ENCODE measurements at places on chromosomes 1 and 21. TPM values are rescaled to one million over a fixed set of nuclear protein-coding genes. Genes with fewer than 3 reads are reported as not detected.

SLAMF6 gene
- total RNA-seq = 10.7 TPM

DNA sequence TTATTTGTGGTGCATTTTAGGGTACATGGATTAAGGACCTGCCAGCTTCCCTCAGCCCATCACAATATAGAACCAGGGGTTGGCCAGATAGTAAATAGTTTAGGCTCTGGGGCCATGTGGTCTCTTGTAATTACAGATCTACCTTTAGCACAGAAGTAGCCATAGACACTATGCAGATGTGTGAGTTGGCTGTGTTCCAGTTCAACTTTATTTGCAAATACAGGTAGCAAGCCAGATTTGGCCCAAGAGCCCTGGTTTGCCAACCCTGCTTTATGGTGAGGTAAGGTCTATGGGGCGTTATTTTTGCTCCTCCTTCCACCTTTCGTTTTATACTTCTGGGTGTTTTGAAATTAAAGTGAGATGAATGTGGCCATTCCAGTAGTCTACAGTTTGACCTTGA lies 48.7 kb downstream of the MRPS6 start:
- no peak for DNase-seq

GRCh38 chr21:16004523-16004922 lies 274.7 kb downstream of the USP25 start:
- DNase-seq = no peak

DNA sequence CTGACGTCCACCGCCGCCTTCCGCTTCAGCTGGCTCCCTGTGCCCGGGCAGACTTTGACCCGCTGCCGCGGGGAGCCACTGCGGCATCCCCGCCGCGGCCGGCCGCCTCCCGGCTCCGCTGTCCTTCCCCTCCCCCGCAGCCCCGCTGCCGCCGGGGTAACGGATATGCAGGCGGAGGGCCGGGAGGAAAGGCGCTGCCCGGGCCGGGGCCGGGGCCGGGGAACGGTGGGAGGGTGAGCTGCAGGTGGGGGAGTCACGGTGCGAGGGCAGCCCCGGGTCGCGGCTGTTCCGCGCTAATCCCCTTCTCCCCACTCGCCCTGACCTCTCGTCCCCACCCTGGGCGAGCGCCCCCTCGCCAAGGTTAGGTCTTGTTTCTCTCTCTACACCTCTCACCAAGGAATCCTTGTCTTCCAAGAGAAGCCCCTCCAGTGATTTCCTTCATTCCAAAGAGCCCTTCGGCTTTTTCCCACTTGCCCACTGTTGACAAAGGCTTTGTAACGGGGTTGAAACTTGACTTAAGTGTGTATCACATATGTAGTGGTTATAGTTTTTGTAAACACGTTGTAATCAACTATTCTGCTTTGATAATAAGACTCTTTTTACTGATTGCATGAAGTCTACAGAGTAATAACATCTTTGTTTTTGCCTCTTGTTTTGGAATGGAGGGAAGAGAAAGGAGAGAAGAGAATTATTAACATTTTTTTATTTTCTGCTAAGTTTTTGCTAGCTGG lies 669 bp downstream of the XPR1 start:
- no peak for DNase-seq

DNA sequence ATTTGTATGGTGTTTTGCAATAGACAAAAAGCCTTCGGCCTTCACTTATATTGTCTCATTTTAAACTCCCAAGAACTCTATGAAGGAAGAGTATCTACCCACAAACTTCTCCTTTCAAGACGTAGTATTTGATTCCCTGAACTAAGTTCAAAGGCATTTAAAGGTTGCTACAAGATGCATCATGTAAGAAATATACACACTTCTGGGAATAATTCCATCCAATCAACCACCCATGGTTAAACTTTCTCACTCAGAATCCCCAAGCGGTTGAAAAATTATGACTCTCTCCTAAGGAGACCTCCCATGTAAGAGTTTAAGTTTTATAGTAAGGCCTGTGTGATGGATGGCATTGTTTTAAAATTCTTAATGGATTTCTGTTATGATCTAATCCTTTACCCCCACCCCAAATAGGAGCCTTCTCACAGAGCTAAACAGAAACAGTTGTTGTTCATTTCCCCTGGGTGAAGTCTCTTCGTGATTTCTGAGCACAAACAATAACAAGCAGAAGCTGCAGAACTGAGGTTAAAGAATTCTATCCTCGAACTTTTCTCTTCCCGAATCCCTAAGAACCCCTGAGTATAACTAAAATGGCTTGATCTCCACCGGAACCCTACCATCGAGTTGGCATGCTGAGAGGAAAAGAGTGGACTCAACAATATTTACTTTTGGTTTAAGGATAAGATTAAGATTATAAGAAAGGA lies 185.0 kb downstream of the TGFBR3 start:
- no peak for DNase-seq

ELF3 gene
- total RNA-seq = 696 TPM

ARHGAP30 gene
- total RNA-seq = 5.4 TPM

- no peak for DNase-seq
Observed at GRCh38 chr1:182869241-182869666, 30.1 kb downstream of the DHX9 start.

GRCh38 chr1:26996024-26996423 lies 2.5 kb downstream of the TRNP1 start:
- no peak for DNase-seq

GRCh38 chr1:228809621-228810394 lies 74.5 kb downstream of the RHOU start:
- peak; percentile 76 for DNase-seq

DNA sequence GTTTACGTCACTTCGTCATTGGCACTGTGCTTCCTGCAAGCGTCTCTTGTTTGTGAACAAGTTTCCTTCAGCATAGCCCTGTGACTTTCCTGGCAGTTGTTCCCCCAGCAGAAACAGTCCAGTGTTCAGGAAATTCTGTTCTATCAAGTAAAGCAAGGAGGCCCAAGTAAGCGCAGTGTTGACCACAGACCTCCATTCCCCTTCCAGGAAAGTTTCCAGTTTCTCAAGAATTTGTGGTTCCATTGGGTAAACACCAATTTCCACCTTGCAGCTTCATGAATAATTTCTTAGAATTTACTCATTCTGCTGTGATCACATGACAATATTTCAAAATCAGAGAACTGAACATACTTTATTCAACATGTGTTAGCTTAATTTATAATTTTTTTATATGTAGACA lies 88.5 kb upstream of the ETV3 start:
- DNase-seq = no peak

DNA sequence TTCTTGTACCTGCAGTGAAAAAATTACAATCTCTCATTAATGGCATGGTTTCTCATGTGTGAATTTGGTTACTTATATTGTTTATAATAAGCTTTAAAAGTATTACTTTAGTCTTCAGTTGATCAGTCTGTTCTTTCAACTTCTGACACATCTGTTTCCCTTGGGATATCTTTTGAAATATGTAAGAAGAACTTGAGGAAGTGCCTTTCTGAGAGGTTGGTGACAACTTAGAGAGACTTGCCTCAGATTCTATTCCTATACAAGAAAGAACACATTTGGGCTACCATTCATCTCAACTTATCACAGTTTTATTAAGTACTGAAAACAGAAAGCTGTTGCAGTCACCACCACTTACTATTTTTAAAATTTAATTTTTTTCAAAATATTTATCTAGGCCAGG lies 8.1 kb downstream of the AKNAD1 start:
- DNase-seq = no peak

GRCh38 chr1:153494976-153495535 lies 34.6 kb upstream of the S100A7 start:
- peak; percentile 77 for DNase-seq

SPRR2B gene
- not detected for total RNA-seq

DNA sequence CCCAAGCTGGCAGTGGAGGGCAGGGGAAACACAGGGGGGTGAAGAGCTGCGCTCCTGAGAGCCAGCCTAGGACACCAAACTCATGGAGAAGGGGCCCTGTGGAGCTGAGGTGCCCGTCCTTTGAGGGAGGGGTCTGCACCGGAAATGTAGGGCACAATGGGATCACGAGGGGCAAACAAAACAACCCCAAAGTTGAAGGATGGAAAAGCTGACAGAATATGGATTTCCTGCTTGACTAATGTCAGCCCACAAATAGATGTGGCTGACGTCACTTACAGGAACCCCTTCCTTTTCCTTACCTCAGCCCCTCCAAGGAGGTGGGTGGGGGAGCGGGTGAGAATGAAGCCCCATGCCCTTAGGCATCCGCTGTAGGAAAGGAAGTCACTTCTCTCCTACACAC lies 110.9 kb downstream of the KCNN3 start:
- DNase-seq = no peak

FCRL5 gene
- 19.0 TPM for total RNA-seq

GRCh38 chr21:25494804-25495203 lies 112.5 kb downstream of the MRPL39 start:
- no peak for DNase-seq

- no peak for DNase-seq
Observed at GRCh38 chr21:32120230-32120629, 158.6 kb downstream of the MIS18A start.

- no peak for DNase-seq
Observed at GRCh38 chr1:45177452-45177851, 29.0 kb downstream of the ZSWIM5 start.

- no peak for DNase-seq
Observed at GRCh38 chr1:47678464-47678980, 240.7 kb downstream of the FOXD2 start.

MRPL39 gene
- total RNA-seq = 5.3 TPM

- no peak for DNase-seq
Observed at GRCh38 chr1:232249339-232249738, 380.6 kb downstream of the SIPA1L2 start.

DNA sequence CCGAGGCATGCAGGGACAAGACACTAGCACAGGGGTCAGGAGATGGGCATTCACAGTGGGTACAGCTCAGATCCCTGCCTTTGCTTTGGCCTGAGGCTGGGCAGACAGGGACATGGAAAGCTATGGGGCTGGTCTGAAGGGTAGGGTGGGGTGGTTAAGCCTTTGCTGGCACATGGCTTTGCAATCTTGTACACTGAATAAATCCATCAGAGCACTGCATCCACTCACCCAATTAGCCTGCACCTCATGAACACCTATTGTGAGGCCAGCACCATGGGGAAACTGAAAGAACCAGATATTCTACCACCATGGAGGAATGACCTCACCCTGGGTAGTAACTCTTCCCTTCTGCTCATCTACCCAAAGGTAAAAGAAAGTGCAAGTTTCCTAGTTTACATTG lies 199.6 kb upstream of the LMO4 start:
- DNase-seq = no peak

DNA sequence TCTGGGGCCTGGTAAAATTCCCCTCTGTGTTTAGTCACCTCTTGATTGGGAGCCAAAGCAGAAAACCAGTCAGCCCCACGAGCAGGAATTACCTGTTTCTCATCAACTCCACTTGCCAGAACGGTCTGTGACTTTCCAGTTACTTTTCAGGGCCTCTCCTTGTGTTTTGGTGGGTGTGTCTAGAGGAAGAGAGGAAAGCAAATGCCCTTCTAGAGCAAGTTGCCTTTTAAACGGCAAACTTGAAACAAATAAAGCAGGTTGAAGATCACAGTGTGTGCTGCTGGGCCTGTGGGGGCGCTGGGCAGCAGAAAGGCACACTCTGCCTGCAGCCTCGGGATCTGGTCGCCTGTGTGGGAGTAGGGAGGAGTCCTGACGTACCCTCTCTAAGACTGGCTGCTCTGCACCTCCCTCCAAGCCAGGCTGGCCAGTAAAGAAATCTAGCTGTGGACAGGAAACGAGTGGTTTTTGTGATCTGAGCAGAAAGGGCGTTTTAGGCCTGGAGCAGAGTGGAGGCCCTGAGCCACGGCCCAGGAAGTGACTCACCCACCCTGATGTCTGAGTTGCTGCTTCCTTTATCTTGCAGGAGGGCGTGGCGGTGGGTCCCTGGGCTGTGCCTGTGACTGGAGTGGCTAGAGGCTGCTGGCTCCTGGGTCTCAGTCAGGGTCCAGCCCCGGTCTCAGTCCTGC lies 11.1 kb upstream of the S100A11 start:
- peak; percentile 92 for DNase-seq

GRCh38 chr1:204975568-204976235 lies 67.3 kb upstream of the CNTN2 start:
- no peak for DNase-seq
